AG09309 (cell line): ENCODE measurements at places on chromosomes 12 and 14.

DNA sequence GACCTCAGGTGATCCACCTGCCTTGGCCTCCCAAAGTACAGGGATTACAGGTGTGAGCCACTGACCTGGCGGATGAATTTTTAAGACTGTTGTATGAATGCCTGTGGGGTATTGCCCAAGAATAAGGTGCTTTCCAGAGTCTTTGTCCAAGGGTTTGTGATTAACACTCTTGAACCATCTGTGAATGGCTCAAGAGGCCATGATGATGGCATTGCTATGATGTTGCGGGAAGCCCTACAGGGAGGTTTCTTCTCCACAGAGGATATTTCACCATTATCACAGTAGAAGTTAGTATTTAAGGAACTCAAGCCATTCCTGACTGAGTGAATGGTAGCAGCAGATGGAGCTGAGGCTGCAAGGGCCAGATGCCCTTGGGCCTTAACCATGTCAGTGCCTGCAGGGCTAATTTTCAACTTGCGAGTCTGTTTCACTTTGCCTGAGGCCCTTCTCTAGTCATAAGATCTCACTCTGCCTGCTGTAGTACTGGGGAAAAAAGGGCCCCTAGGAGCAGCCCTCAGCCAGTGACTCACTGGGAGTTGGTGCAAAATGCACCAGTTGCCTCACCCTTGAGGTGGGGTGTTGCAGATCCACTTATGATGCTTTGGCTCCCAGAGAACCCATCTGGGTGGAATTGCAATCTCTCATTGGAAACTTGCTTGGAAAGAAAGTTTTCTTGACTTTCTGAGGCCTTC, 108.6 kb upstream of the FLRT2 start:
- DNase-seq: peak; percentile 39

DNA sequence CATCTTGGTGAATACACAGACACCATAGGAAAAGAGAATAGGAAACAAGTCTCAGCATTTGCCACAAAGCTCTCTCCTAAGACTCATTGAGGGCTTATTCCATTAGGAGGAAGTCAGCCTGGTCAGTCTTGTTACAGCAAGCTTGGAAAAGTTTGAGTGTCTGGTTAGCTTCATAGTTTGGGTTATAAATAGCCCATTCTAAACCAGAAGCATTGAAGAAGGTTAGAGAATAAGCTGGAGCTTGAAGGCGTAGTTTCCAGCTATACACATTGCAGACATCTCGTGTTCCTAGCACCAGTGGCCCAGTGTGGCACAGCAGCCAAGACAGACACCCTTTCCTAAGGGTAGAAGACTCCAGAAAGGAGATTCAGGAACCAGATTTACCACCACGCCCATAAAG, 168.8 kb upstream of the RBM19 start:
- DNase-seq: no peak

GRCh38 chr14:70149596-70150165, 39.1 kb downstream of the SLC8A3 start:
- DNase-seq: no peak

DNA sequence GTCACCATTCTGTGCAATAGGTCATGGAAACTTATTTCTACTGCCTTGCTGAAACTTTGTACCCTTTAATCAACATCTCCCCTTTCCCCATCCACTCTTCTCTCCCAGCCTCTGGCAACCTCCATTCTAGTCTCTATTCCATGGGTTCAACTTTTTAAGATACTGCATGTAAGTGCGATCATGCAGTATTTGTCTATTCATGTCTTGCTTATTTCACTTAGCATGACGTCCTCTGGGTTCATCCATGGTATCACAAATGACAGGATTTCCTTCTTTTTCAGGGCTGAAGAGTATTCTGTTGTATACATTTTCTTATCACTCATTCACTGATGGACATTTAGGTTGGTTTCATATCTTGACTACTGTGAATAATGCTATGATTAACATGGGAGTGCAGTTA, 222.4 kb downstream of the PAX9 start:
- DNase-seq: no peak

GRCh38 chr12:28308891-28309290, 118.6 kb downstream of the CCDC91 start:
- no peak for DNase-seq

DNA sequence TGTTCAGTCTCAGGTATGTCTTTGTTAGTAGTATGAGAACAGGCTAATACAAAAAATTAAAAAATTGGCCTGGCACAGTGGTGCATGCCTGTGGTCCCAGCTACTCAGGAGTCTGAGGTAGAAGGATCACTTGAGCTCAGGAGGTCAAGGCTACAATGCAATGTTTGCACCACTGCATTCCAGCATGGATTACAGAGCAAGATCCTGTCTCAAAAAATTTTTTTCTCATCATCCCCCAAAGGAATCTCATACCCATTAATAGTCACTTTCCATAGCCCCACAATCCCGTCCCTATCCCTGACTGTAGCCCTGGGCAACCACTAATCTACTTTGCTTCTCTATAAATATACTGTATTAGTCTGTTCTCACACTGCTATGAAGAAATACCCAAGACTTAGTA, 57.8 kb downstream of the TTC8 start:
- no peak for DNase-seq

- no peak for DNase-seq
Measured at GRCh38 chr14:59278111-59278510, 89.6 kb downstream of the DAAM1 start.

GRCh38 chr12:132798836-132799235, 29.8 kb downstream of the GOLGA3 start:
- DNase-seq: no peak

GRCh38 chr12:138898-139534, 72.4 kb downstream of the IQSEC3 start:
- no peak for DNase-seq

DNA sequence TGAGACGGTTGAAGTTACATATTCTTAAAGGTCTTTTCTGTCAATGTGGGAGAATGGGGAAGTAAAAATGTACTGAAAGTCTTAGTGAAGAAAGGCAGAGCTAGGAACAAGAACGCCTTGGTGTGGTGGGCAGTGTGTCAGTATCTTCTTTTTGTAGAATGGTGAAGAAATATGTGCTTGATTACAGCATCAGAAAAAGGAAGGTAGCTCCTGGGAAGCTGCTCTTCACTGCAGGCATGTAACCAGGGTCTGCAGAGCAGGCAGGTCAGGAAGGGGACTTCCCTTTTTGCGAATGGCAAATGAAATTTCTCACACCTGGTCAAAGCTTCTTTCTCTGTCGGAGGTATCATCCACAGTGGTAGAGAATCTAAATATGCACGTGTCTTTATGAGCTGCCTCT, 226.2 kb downstream of the ADAMTS20 start:
- no peak for DNase-seq

- no peak for DNase-seq
Measured at GRCh38 chr12:47360771-47361388, 281.1 kb upstream of the AMIGO2 start.

DNA sequence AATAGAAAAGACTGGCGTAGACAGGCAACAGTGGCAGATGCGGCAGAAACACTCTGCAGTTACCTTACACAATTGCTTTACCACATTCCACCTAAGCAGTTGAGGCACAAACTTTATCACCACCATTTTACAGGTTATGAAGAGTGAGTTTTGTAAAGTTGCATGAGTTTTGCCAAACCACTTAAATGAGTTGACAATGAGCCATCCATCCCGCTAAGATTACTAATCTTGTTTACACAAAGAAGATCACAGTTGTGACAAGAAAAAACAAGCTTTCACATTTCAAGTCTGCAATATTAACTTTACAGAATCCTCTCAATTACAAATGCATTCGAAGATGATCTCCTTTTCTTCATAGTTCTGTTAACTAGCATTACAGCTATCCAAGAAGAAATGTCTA, 1.8 kb downstream of the TMCC3 start:
- DNase-seq: no peak

DNA sequence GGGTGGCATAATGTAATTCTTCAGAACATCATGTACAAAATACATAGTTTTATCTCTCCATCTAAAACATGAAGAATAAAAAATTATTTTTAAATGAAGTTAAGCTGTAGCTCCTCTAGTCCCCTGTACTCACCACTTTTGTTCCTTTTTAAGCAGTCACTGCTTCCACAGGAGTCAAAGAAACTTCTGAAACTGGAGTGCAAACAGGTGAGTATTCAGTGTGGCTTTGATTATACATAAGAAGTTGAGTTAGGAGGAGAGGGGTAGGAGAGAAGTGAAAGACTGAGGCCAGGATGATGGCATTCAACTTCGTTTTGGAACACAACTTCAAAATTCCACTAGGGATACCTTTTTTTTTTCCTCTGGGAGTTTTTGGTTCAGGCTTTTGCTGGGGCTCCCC, 131.4 kb upstream of the CNTN1 start:
- DNase-seq: no peak

DNA sequence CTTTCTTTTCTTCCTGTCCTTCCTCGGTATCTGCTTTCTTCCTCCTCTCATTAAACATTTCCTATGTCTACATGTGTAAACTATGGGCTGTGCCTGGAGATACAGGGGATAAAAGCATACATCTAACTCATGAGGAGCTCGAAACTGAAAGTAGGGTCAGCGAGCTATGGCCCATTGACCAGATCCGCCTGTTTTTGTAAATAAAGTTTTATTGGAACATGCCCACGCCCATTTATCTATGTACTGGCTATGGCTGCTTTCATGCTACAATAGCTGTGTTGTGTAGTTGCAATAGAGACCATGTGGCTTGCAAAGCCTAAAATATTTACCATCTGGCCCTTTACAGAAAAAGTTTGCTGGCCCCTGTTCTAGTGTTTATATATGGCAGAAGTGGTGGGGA, 500.8 kb upstream of the GARIN6 start:
- no peak for DNase-seq

DNA sequence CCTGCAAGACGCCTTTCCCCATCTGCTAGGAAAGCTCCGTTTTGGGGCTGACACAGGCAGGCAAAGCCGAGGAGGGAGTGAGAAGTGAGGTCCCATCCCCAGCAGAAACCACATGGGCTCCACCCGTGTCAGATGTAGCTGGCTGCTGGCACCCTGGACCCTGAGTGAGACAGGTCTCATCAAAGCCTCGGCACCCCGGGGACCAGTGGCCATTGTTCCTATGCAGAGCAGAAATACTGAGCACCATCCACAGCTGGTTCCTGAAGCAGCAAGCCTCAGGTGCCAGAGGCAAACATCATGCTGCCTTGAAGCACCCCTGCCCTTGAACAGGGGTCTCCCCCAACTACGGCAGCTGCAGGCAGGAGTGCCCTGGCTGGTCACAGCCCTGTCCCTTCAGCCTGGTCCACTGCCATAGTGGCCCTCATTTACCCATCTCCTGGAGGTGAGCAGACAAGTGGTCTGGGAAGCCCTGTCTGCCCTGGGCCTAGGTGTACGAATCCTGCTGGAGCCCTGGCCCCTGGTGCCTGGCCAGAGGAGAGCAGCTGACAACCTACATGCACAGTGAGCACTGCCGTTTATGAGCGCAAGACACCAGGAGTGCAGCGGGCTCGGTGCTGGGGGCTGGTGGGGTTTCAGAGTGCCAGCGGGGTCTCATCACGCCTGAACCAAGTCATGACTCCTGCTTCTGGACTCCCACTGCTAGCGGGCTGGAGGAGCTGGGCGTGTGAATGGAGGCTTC, 289.8 kb upstream of the RTL1 start:
- no peak for DNase-seq

GRCh38 chr14:73142216-73142615, 5.9 kb downstream of the PSEN1 start:
- DNase-seq: no peak

DNA sequence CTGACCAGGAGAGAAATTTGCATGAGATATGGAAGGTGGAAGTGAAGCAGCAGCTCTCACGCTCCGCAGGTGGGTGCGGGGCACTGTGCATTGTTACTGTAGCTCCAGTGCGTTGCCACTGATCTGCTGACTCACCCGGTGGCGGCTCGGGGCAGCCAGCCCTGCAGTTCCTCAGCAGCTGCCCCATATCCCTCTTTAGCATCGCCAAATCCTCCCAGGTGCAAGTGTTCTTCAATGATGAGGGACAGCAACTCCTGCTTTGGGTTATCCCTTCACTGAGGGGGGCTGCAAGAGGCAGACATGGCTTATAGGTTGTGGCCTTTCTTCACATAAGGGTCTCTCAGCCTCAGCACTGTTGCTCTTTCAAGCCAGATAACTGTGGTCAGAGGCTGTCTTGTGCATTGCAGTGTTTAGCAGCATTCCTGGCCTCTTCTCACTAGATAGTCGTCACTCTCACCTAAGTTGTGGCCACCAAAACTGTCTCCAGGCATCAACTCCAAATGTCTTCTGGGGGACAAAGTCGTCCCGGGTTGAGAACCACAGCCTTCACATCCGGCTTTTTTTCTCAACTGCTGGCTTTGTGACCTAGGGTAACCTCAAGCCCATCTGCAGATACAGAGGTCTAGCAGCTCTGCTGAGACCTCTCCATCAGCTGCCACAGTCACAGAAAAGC, 180.8 kb downstream of the EFCAB11 start:
- no peak for DNase-seq

GRCh38 chr14:29927376-29928116, at the start of gene PRKD1:
PRKD1 (minus strand) TSS chr14:29927847.
- DNase-seq: no peak

DNA sequence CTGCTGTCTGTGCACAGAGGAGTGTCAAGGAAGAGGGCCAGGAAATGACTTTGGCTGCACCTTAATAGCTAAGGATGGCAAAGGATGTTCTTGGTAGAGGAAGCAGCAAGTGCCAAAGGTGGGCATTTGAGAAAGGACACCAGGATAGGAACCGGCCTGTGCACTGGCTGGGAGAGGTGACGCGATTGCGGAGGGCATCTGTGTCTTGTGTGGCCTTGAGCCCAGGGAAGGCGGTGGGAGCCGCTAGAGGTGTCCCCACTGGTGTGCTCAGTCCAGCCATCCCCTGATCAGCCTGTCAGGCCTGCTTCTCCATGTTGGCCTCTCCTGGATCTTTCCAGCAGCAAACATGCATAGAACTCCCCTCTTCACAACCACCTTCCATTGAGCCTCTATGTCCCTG, 30.2 kb downstream of the PAPLN start:
- DNase-seq: no peak

GRCh38 chr14:54047645-54048308, 91.2 kb upstream of the BMP4 start:
- DNase-seq: no peak

DNA sequence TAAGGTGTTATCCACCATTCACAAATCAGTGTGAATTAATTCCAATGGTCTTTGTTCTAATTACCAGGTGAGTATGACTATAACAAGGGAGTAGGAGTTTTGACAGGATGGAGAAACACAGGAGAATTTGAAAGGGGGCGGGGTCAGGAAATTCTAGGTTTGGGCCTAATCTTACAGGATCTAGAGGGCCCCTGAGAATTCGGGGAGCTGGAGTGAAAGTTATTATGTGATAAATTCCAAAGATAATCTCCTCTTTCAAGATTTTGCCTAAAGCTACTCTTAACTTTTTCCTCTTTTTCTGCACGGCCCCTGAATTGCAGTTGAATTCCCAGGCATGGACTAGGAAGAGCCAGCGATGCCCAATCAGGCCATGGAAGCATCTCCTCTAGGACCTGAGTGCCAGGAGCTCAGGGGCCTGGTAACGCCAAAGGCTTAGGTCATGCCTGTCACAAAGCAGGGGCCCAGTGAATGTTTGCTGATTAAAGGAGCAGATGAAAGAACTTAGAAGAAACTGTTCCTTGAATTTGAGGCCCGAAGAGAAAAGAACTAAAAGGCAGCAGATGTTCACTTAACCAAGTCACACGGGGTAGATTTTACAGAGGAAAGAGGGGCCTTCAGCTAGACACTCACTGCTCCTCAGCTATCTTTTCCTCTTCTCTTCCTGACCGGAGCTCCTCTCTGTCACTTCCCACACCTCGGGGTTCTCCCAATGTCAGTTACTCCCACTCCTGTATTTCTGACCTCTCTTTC, 195.5 kb downstream of the PPM1H start:
- DNase-seq: no peak
